Dermis blood vessel endothelial cell (primary cell): ENCODE measurements at places on chromosomes 2 and 18. TPM values are rescaled to one million over a fixed set of nuclear protein-coding genes. Genes with fewer than 3 reads are reported as not detected.

Gene ERICH2
- total RNA-seq, result not detected in 2 replicates

Gene ZNF521
- 173 and 188 TPM in 2 replicates for total RNA-seq

Gene OST4
- 323 and 569 TPM in 2 replicates for total RNA-seq

Gene C2orf80
- total RNA-seq, result not detected in 2 replicates

Gene SLC4A5
- 0.33 TPM in 1 of 2 replicates, not detected in the other for total RNA-seq

Gene POTEJ
- 0.34 and 0.47 TPM in 2 replicates for total RNA-seq

Gene SRD5A2
- not detected in 2 replicates for total RNA-seq

Gene SOWAHC
- 11.1 and 14.3 TPM in 2 replicates for total RNA-seq

Gene GPD2
- total RNA-seq, result 68.1 and 105 TPM in 2 replicates

Gene STK36
- total RNA-seq, result 11.5 and 15.3 TPM in 2 replicates

Gene GALNT13
- under 0.01 and 0.33 TPM in 2 replicates for total RNA-seq

Gene PLGLB1
- total RNA-seq, result 0.84 and 2.6 TPM in 2 replicates

Gene DYNAP
- not detected in 2 replicates for total RNA-seq

Gene LOXL3
- 0.85 and 1.7 TPM in 2 replicates for total RNA-seq

Gene EPHA4
- 10.6 and 21.1 TPM in 2 replicates for total RNA-seq

Gene SIX3
- not detected in 2 replicates for total RNA-seq

Gene HNRNPLL
- total RNA-seq, result 51.1 and 52.8 TPM in 2 replicates

Gene ANO7
- total RNA-seq, result 0.34 and 1.1 TPM in 2 replicates

Gene FRZB
- 0.37 and 0.68 TPM in 2 replicates for total RNA-seq

Gene AQP12B
- not detected in 2 replicates for total RNA-seq

Gene MAP3K20
- total RNA-seq, result 31.5 and 41.5 TPM in 2 replicates

Gene COL4A3
- under 0.01 TPM in 2 replicates for total RNA-seq

Gene ARL4C
- 6.1 TPM in 2 replicates for total RNA-seq

Gene ALPG
- 0.05 TPM in 1 of 2 replicates, not detected in the other for total RNA-seq

Gene DSEL
- 9.2 and 10.6 TPM in 2 replicates for total RNA-seq

Gene ZDBF2
- 18.3 and 22.1 TPM in 2 replicates for total RNA-seq

Gene NMUR1
- total RNA-seq, result under 0.01 and 0.05 TPM in 2 replicates

Gene RAD51AP2
- total RNA-seq, result not detected in 2 replicates

Gene BOK
- 88.1 and 99.4 TPM in 2 replicates for total RNA-seq

Gene PLA2R1
- 17.0 and 32.3 TPM in 2 replicates for total RNA-seq

Gene ASB18
- under 0.01 TPM in 1 of 2 replicates, not detected in the other for total RNA-seq

Gene PTPRN
- total RNA-seq, result 0.17 TPM in 1 of 2 replicates, not detected in the other

Gene NR4A2
- total RNA-seq, result 0.14 and 0.17 TPM in 2 replicates

Gene AKAIN1
- not detected in 2 replicates for total RNA-seq

Gene RNF149
- 41.5 and 56.5 TPM in 2 replicates for total RNA-seq

Gene GNAL
- 0.51 and 0.68 TPM in 2 replicates for total RNA-seq

Gene SH3BP4
- total RNA-seq, result 35.4 and 42.3 TPM in 2 replicates

Gene POTEI
- total RNA-seq, result 0.34 and 0.51 TPM in 2 replicates

Gene UPP2
- not detected in 2 replicates for total RNA-seq

Gene ALLC
- total RNA-seq, result not detected in 2 replicates

Gene AQP12A
- not detected in 2 replicates for total RNA-seq

Gene ITPRIPL1
- total RNA-seq, result 7.0 and 7.7 TPM in 2 replicates

Gene UGT1A10
- total RNA-seq, result not detected in 2 replicates

Gene TRIB2
- 73.6 and 141 TPM in 2 replicates for total RNA-seq

Gene AGXT
- not detected in 2 replicates for total RNA-seq

Gene UGT1A8
- total RNA-seq, result not detected in 2 replicates

Gene PCARE
- under 0.01 TPM in 1 of 2 replicates, not detected in the other for total RNA-seq

Gene FZD7
- total RNA-seq, result 0.19 and 0.68 TPM in 2 replicates

Gene ACMSD
- 0.09 and 0.34 TPM in 2 replicates for total RNA-seq

Gene HSPE1
- total RNA-seq, result 86.8 and 115 TPM in 2 replicates

Gene PSMA8
- not detected in 2 replicates for total RNA-seq

Gene REG3A
- total RNA-seq, result not detected in 2 replicates

Gene SCG2
- total RNA-seq, result under 0.01 and 0.05 TPM in 2 replicates

Gene SKOR2
- not detected in 2 replicates for total RNA-seq

Gene ARL6IP6
- 29.6 and 41.4 TPM in 2 replicates for total RNA-seq

Gene PELI1
- 48.8 and 53.0 TPM in 2 replicates for total RNA-seq

Gene RND3
- total RNA-seq, result 53.1 and 66.5 TPM in 2 replicates

Gene TTC32
- 8.1 and 9.4 TPM in 2 replicates for total RNA-seq

Gene CCDC142
- 14.9 and 22.8 TPM in 2 replicates for total RNA-seq
